ENCODE measurements at places on chromosomes 16 and 17.

- DNase-seq = no peak
These were observed 240.4 kb upstream of the TNRC6C start for GRCh38 chr17:77717941-77718668.

DNA sequence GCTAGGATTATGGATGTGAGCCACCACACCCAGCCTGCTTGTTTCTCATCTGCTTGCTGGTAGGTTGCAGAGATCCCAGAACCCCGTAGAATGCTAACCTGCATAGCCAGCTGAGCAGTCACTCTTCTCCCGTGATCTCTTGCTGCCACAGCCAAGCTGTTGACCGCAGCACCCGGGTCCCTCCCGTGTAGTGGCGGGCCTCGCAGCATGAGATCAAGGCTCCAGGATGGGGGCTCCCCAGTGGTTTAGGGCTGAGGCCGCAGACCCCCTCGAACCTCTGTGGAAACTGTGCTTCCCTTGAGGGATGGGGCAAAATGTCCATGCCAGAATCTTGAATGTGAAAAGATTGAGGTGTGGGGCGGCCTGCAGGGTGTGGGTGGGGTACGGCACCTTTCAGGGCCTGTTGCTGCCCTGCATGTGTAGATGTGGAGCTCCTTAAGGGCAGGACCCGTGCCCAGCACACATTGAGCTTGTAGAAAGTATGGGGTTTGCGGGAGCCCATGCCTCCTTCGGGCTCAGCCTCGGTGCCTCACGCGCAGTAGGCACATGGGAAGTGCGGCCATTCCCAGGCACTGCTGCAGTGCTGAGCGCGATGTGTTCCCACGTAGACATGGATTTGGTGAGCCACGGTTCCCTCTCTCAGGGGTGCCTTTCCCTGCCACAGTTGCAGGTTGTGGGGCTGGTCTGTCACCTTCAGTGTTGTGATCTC, 99.9 kb downstream of the BANP start:
- no peak for DNase-seq

- no peak for DNase-seq
These were observed 186.2 kb upstream of the WSCD1 start for GRCh38 chr17:5883775-5884665.

GRCh38 chr17:38750312-38751121, 2.0 kb upstream of the PSMB3 start:
- DNase-seq = no peak

DNA sequence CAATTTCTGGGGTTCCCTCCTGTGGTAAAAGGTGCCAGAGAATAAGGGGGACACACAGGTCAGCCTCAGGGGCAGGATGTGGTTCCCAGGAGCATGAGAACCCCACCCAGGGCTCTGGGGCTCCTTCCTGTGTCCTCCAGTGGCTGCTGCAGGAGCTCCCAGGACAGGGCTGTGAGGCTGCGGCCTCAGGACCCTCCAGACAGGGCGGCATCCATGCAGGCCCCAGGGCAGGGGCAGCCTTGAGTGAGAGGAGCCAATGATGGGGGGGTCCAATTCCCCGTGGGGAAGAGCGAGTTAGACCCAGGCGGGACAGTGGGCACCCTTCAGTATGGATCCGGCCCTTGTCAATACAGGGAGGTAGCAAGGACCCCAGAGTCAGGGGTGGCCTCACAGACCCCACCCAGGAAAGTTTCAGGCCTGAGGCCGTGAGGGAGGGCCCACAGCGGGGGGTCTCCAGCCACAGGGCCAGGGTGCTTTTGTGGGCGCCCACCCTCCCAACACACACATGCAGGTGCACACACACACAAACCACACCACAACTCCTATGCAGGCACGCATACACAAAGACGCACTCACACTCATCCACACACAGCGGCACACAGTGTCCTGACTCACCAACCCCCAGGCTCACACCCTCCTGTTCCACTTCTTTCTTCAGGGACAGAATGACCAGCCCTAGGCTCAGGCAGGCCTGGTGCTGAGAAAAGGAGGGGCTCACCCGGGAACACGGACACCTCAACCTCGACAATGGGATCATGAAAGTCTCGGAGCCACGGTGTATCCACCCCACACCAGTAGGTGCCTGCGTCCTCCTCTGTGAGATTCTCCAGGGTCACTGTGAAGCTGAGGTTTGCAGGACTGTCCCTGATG, 1.8 kb downstream of the CD300C start:
- DNase-seq = no peak

- DNase-seq = no peak
These were observed 5.4 kb downstream of the NQO1 start for GRCh38 chr16:69720822-69721430.

DNA sequence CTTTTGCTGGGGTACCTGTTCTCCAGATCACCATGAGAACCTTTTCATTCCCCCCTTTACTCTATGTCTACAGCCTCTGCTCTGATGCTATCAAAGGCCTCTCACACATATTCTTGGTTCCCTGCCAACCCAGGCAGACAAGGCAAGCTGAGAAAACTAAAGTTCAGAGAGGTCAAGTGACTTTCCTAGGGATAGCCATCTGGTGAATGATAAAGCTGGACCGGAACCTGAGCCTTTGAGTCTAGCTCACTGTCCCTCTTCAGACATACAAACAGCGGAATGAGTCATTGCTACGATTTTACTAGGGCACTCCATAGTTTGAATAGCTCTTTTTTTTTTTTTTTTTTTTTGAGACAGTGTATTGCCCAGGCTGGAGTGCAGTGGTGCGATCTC, 73.3 kb downstream of the XYLT1 start:
- no peak for DNase-seq

DNA sequence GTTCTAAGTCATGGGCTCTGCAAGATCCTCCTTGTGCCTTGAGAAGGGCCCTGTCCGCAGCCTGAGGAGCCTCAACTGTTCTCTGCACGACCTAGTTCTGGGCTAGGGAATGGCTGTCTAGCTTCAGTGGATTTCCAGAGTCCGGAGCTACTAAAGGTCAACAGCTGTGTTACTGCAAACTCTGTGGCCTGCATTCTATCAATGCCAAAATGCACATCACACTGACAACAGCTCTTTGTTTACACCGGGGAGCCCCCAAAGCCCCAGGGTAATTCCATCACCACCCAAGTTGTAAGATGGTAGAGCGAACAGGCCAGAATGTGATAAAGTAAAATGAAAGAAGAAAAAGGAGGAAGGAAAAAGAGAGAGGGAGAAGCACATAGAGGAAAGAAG, 610.2 kb downstream of the MAF start:
- no peak for DNase-seq

GRCh38 chr17:39209317-39210092, 9.4 kb downstream of the RPL19 start:
- DNase-seq = peak; percentile 74

GRCh38 chr17:66392783-66393437, 90.5 kb downstream of the PRKCA start:
- no peak for DNase-seq

DNA sequence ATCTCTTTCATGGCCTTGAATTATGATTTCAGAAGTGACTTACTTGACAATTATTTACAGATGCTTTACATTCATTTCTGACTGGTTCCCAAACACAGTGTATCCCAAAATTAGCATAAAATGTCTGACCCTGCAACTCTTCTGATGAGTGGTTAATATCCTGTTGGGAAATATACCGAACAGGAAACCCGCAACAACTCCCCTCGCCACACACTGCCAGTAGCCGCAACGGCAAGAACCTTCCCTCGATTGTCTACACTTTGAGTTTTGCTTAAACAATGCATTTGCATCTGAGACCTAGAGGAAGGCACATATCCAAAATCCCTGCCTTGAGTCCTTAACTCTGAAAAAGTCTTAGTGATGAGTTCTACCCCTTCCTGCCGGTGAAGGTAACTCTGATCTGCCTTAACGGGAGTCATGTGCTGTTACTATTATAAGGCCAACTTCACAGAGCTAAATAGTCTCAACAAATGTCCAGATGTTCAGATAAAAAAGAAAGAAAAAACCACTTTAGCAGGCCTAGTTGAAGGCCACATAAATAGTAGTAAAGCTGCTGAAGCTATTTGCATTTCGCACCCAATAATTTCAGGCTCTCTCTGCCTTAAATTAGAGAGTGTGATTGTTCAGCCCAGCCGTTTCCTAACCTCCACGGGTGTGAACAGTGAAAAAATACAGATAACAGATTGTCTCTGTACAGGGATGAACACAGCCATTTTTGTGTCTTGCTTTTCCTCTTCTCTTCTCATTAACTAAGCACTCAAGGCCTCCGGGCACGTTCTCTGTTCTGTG, 321.1 kb downstream of the HS3ST3B1 start:
- DNase-seq = no peak

Data from CD4-positive, alpha-beta T cell treated with Interleukin-10 for 1 hour (primary cell).